ENCODE measurements at places on chromosomes 5 and 9.

- no peak for DNase-seq
These were observed 115.8 kb upstream of the KIF2A start for GRCh38 chr5:62190173-62190572.

DNA sequence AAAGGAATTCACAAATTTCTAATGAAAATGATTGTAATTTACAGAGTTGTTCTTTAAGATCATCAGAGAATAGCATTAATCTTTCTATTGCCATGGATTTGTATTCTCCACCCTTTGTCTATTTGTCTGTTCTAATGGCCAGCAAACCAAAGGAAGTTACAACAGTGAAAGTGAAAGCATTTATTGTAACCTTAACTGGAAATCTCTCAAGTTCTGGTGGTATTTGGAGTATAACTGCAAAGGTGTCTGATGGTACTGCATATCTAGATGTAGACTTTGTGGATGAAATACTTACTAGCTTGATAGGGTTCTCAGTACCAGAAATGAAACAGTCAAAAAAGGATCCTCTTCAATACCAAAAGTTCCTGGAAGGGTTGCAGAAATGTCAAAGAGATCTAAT, 21.7 kb downstream of the RMI1 start:
- no peak for DNase-seq

GRCh38 chr9:36572515-36573418, at the start of gene MELK:
Gene MELK (plus strand): TSS chr9:36572895. CDS start chr9:36581682, 8,787 bp downstream.
- no peak for DNase-seq

DNA sequence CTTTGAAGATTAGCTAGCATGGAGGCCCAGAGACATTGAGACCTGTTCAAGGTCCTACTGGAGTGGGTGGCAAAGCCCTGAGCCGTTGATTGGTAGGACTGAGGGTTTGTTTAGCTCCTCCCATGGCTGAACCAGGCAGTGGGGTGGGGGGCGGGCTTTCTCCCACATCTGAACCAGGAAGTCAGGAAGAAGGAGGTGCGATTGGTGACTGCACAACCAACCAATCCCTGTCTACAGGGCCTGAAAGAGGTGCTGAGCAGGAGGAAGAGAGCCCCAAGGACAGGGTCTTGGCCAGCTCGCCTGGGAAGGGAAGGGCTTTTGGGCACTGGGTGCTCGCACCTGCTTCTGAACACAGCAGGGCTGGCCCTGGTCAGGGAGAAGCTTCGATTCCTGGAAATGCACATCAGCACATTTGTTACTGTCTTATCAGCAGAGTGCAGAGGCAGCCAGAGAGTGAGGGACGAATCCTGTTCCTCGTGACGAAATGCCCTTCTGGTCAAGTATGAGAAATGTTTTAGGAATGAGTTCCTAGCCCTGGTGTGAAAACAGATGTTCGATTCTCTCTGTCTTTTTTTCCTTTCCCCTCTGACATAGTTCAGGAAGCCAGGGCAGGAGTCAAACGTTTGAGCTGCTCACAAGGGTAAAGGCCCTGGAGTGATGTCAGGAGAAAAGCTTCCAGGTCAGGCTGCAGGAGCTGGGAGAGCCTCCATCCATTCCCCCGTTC, 294.8 kb upstream of the KLF4 start:
- peak; percentile 75 for DNase-seq

GRCh38 chr5:103487218-103487617, 75.4 kb downstream of the NUDT12 start:
- DNase-seq, result no peak

DNA sequence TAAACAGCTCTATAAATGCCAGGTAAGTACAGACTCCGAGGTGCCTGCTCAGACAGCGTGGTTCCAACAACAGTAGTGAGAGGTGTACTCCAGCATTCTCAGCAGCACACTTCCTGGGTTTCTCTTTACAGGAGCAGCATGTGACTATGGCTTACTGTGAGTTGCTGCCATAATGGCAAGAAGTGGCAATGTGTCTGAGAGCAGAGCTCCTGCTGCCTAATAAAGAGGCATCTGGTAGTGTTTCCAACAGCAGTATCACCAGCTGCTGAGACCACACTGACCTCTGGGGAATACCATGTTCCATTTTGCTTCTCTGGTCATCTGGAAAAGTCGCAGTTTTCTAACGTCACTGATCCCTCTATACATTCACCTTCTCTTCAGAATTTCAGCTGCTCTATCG, 398.2 kb downstream of the SLCO4C1 start:
- no peak for DNase-seq

DNA sequence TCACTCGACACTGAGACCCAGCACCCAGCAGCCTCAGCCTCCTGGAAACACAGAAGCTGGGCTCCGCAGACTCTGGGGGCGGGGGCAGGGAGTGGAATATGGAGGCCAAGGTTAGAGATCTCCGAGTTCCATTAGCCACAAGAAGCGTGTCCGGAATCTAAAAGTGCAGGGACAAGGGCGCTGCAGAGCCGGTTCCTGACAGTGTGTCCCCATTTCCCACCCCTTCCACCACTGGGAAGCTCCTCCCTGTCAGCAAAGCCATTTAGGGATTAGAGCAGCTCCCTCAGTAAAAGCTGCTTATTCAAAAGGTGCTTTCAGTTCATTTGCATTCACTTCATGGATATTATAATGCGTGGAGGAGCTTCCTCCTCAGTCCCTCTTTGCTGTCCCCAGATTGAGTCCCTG, 74.1 kb upstream of the HSPA9 start:
- DNase-seq, result no peak

GRCh38 chr5:155004138-155004744, 9.3 kb upstream of the KIF4B start:
- DNase-seq, result no peak

- DNase-seq, result no peak
These were observed 55.2 kb downstream of the NMUR2 start for GRCh38 chr5:152349683-152350526.

- no peak for DNase-seq
These were observed 49.6 kb downstream of the NSUN2 start for GRCh38 chr5:6583049-6583880.

DNA sequence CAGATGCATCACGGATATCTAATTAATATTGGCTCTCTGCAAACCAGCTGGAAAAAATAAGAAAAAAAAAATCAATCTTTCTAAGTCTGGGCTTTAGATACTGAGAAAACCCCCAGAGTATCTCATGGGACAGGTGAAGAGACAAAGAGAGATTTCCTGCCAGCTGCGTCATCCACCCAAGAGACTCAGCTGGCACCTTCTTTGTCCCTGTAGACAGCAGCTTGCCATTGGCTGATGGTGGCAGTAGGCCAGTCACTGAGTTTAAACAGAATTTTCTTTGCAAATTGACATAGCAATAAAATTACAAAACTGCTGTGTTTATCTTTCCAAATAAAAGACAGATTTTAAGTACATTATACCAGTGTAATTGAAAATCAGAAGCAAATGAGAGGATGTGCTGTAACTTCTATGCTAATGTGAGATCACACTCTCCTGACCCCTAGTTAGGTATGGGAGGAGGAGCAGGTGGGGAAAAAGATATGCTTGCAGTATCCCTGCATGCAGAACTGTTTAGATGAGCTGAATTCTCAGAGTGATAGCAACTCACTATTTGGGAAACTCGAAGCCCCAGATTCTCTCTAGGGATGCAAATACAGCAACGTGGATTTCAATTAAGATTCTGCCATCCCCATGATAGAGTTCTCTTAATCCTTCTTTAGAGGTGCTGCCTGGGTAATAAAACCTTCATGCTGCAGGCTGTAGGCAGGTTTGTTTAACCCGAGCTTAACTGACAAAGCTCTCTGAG, 72.2 kb downstream of the NMUR2 start:
- DNase-seq, result no peak

Measured in HFF-Myc (cell line).